ENCODE measurements at places on chromosomes 1 and 21. TPM values are rescaled to one million over a fixed set of nuclear protein-coding genes. Genes with fewer than 3 reads are reported as not detected.

The KAZN gene
- total RNA-seq = 8.6 TPM

The UTS2 gene
- total RNA-seq = not detected

The KCNC4 gene
- 0.64 TPM for total RNA-seq

The BATF3 gene
- 3.9 TPM for total RNA-seq

The VCAM1 gene
- 54.8 TPM for total RNA-seq

The SUSD4 gene
- not detected for total RNA-seq

The MEX3A gene
- total RNA-seq = 1.9 TPM

The SLC35D1 gene
- 25.0 TPM for total RNA-seq

The HRNR gene
- total RNA-seq = not detected

The ATP1A4 gene
- total RNA-seq = not detected

The TMCC2 gene
- total RNA-seq = 3.2 TPM

The B3GALT6 gene
- total RNA-seq = 25.0 TPM

The OLFM3 gene
- total RNA-seq = not detected

The REG4 gene
- total RNA-seq = not detected

The PTBP2 gene
- total RNA-seq = 14.2 TPM

The LBR gene
- 55.7 TPM for total RNA-seq

The JAM2 gene
- under 0.01 TPM for total RNA-seq

The ACTRT2 gene
- not detected for total RNA-seq

The CD52 gene
- not detected for total RNA-seq

The S100A4 gene
- total RNA-seq = 165 TPM

The MPZ gene
- 2.9 TPM for total RNA-seq

The RPTN gene
- total RNA-seq = not detected

The AIRE gene
- not detected for total RNA-seq

The STUM gene
- under 0.01 TPM for total RNA-seq

The CAMSAP2 gene
- 55.7 TPM for total RNA-seq

The EPB41 gene
- total RNA-seq = 9.5 TPM

The AMY1A gene
- not detected for total RNA-seq

The TRIM58 gene
- 0.97 TPM for total RNA-seq

The DCST1 gene
- total RNA-seq = not detected

The RNU1-4 gene
- total RNA-seq = under 0.01 TPM

The FALEC gene
- total RNA-seq = 1.3 TPM

The KANK4 gene
- not detected for total RNA-seq

The OLFML3 gene
- 134 TPM for total RNA-seq

The IFI6 gene
- total RNA-seq = 39.3 TPM

The B3GALT5 gene
- not detected for total RNA-seq

The FAM177B gene
- not detected for total RNA-seq

The PCBP3 gene
- total RNA-seq = 1.3 TPM

The DIO1 gene
- not detected for total RNA-seq

The MSH4 gene
- total RNA-seq = 0.43 TPM

The CASZ1 gene
- total RNA-seq = under 0.01 TPM

The SH2D1B gene
- not detected for total RNA-seq

The NBPF4 gene
- total RNA-seq = under 0.01 TPM

The CA6 gene
- total RNA-seq = not detected

The NHLH1 gene
- not detected for total RNA-seq

The KIRREL1 gene
- 120 TPM for total RNA-seq

The PLXNA2 gene
- 1.9 TPM for total RNA-seq

The ELAPOR1 gene
- 0.64 TPM for total RNA-seq

The GCSAML gene
- total RNA-seq = not detected

The ACTA1 gene
- not detected for total RNA-seq

The FCRL4 gene
- total RNA-seq = not detected

The TMPRSS3 gene
- not detected for total RNA-seq

The PIGR gene
- total RNA-seq = not detected

The CD46 gene
- total RNA-seq = 153 TPM

The FAAH gene
- 0.86 TPM for total RNA-seq

The STK40 gene
- total RNA-seq = 24.6 TPM

The GJA8 gene
- not detected for total RNA-seq

The MAP1LC3C gene
- under 0.01 TPM for total RNA-seq

The DPT gene
- total RNA-seq = 1.7 TPM

The S100A14 gene
- total RNA-seq = not detected

The TSPAN2 gene
- total RNA-seq = under 0.01 TPM
